ENCODE measurements at places on chromosomes 1 and 21.

- no peak for DNase-seq
Observed at GRCh38 chr1:113219377-113219776, 146.4 kb downstream of the LRIG2 start.

GRCh38 chr1:207966521-207966920 is 55.6 kb upstream of the CD34 start:
- DNase-seq: no peak

GRCh38 chr1:225567789-225568188 is 85.1 kb downstream of the ENAH start:
- peak; percentile 7 for DNase-seq

DNA sequence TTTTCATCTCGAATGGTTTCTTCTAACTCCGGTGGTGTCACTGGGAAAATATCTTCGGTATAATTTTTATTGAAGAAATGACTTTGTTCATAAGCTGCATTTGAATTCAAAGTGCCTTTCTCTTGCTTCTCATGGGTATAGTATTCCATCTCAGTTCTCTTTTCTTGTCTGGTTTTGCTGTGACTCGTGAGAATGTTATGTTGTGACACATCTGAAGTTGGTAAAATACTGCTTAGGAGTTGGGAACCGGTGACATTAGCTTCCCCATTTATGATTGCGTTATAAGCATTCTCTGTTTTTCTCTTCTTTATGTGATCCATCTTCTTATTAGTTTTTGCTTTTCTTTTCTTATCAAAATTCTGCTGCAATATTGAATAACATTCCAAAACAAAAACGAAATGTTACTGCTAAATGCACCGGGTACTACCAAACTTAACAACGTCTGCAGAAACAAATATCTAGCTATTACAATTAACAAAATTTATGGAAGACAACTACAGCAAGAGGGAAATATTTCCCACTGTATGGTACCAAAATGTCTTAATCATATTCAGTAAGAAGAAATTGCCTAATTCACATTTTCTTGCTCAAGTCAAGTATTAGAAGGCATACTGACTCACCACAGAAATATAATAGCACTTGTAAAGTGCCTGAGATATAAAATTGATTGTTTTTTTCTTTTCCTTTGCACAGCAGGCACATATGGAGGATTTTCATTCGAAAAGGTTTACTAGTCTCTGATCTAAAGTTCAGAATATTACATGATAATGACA is 15.5 kb downstream of the LRIF1 start:
- no peak for DNase-seq

GRCh38 chr1:98019747-98020146 is 98.9 kb upstream of the DPYD start:
- DNase-seq: no peak

All from OCI-LY7 (cell line).